ENCODE measurements at places on chromosomes 12 and 14.

GRCh38 chr12:88546226-88546625, 34.0 kb downstream of the KITLG start:
- DNase-seq = no peak

DNA sequence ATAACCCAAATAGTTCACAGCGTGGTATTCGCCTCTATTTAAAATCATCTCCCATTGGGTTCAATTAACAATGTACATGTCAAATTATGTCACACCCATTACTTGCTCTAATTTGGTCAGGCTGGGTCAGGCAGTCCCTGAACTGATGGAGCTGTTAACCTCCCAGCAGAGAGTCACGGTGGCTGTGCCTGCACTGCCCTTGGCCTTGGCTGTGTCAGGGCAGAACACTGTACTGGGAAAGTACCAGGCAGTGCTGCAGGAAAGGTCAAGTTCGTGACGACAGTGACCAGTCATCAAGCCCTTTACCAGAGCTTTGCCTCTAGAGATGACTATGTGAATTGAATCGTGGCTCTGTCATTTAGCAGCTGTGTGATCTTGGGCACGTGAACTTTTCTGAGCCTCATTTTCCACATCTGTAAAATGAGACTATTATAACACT, 100.0 kb downstream of the ARF6 start:
- no peak for DNase-seq

DNA sequence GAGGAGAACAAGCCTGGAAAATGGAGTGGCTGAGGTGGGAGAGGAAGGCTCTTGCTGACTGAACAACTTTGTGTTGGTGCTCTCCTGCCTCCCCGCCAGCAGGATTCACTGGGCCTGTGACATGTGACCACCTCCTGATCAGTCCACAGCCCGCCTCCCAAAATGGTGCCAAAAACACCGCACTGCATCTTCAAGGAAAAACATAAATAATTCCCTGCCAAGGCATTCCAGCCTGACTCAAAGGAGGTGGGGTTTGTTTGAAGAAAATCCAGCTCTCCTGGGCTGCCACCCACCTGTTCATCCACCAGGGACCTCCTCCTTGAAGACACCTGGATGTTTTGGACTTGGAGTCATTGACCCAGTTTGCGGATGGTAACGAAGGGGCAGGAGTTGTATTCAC, 83.8 kb upstream of the PIWIL1 start:
- DNase-seq = no peak

- no peak for DNase-seq
Observed at GRCh38 chr12:83244001-83244400, 557.3 kb downstream of the TMTC2 start.

DNA sequence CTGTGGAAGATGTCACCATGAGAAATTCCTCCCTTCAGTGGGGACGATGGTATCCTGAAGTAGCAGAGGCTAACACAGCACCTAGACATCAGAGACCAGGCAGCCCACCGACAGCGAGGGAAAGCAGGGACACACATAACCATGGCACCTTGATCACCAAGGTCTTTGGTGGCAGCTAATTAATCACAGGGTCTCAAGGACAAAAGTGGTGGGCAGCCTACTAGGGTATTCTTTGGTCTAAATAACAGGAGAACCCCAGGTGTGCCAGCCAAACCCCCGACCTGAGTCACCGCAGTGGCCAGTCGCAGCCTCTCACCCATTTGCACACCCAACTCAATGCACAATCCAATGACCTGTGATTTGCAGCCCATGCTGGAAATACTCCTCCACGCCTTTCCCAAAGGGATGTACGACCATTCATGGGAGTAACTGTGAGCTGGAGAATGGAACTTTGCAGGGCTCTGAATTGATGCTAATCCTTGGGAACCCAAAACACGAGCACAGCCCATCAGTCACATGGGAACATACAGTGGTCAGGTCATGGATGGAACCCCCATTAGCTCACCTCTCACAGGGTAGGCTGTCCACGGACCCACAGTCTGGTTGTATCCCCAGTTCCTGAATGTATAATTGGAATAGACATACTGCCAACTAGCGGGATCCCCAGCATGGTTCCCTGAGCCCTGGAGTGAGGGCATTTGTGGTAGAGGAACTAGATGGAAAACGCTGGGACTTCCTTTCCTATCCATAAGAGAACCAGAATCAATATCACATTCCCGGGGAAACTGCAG, 58.7 kb upstream of the C14orf180 start:
- no peak for DNase-seq

DNA sequence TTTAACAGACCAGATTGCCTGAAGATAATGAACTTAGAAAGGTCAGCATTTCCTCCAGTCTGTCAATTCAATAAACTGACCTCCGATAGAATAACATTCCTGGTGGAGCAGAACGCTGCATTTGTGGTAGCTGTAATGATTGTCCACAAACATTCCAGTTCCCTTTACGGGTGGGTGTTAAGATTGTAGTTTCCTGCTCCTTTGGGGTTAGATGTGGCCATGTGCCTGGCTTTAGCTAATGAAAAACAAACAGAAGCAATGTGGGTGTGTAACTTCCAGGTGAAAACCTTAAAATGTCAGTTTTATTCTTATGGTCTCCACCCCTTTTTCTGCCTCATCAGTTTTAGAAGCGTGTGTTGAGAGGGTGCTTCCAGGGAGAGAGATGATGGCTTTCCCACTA, 217.3 kb upstream of the CRY1 start:
- DNase-seq = no peak

- DNase-seq = no peak
Observed at GRCh38 chr14:51331486-51332367, 91.7 kb downstream of the TMX1 start.

DNA sequence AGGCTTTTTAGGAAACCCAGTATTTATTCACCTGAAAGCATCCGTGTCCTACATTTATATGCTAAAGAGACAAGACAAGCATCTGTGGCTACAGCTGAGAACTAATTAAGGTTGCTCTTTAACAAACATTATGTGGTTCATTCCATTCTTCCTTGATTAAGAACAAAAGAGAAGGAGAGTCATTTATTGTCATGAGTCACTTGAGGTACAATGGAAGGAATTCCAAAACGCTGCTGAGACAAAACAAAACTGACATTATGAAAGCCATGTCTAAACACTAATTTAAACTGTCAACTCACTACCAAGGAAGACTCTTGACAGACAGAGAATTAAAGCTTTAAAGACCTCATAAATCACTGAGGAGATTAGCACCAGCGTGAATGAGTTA, 214.4 kb downstream of the BMP4 start:
- DNase-seq = no peak

GRCh38 chr12:32502693-32503502, 103.5 kb downstream of the FGD4 start:
- no peak for DNase-seq

DNA sequence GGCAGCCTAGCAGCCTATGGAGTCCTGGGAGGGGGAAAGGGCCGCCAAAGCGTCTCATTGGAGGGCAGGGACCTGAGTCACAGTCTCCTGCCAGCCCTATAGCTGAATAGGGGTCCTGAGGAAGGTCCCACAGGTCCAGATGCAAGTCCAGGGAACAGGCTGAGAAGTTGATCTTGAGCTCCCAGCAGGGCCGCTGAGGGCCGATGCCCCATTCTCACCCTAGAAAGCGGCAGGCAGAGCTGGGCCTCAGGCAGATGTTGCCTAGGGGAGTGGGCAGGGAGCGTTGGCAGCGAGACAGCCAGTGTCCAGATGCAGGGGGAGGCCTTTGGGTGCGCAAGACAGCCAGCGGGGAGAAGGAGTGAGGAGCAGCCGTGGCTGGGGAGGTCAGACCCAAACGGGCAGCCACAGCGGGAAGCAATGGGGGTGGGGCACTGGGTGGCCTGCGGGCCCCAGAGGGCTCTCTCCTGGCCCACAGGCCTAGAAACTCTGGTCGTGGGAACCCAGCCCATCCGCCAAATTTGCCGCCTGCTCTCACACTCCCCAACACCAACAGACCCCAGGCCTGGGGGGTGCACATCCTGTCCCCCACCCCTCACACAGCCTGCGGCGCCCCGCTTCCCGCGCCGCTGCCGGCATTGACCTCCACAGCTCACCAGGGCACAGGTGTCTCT, 1.1 kb downstream of the HDAC7 start:
- no peak for DNase-seq

- no peak for DNase-seq
Observed at GRCh38 chr12:68352067-68352466, 19.9 kb upstream of the MDM1 start.

- no peak for DNase-seq
Observed at GRCh38 chr12:20050221-20050620, 318.1 kb upstream of the PDE3A start.

DNA sequence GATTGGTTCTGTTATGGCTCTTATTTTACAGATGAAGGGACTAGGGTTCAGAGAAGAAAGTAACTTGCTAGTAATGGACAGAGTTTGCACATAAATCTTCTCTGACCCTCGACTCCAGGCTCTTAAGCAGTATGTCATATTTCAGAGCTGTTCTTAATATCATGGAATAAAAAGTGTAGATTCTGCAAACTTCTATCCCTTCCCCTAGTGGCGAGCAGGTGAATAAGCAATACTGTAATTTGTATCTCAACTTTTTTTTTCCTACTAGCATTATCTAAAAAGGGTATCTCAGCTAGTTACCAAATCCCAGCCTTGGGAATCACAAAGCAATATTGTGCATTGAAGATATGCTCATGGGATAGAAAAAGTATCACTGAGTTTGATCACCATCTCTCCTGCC, 83.2 kb downstream of the ANO4 start:
- DNase-seq = no peak

DNA sequence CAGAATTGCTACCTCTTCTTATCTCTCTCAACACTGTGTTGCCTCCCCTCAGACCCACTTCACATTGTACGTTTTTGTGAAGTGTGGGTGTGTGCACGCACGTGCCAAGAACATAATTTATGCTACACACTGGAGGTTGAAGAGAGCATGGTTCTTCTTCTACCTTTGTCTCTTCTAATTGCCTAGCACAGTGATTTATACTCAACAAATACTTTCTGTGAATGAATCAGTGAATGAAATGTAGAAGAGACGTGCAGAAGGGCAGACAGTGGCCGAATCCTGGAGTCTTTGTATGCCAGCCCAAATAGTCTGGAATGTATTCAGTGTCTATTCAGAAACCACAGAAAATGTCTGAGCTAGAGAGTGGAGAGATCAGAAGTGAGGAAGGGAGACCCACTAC, 4.6 kb upstream of the SAMD4A start:
- no peak for DNase-seq

DNA sequence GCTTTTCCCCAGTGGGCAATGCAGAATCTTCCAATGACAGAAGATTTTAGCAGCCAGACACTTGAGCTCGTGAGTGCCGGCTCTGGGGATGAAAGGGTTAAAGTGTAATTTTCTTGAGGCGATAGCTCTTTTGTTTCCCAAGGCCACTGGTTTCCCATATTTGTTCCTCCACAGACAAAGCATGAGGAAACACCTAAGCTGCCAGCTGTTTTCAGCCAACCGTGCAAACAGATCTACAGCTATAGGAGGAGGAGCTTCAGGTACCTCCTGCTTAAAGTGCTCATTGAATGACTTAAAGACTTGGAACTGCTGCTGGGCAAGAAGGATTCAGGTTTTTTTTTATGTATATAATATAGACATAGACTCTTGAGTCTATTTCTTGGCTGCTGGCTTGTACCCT, 1311.5 kb downstream of the TMEM121 start:
- no peak for DNase-seq

GRCh38 chr14:76261371-76261811, 109.7 kb downstream of the GPATCH2L start:
- no peak for DNase-seq

DNA sequence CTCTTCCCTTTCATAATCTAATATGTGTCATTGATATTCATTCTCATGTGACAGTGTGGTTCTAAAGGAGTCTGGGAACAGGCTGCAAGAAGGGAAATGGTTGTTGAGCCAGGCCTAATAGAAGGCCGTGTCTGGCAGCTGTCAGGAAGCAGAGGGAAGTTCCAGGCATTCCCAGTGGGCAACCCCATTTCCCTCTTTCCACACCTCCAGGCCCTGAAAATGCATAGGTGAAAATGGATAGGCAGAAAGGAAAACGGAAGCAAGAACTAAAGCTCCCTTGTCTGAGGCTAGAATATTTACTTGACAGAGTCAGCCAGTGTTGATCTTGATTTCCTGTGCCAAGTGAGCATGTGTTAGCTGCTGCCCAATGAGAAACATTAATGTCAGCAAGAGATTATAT, 97.7 kb downstream of the PPM1A start:
- no peak for DNase-seq

- no peak for DNase-seq
Observed at GRCh38 chr12:38850461-38850860, 54.9 kb downstream of the CPNE8 start.

- no peak for DNase-seq
Observed at GRCh38 chr12:31322801-31323207, 3.1 kb downstream of the SINHCAF start.

DNA sequence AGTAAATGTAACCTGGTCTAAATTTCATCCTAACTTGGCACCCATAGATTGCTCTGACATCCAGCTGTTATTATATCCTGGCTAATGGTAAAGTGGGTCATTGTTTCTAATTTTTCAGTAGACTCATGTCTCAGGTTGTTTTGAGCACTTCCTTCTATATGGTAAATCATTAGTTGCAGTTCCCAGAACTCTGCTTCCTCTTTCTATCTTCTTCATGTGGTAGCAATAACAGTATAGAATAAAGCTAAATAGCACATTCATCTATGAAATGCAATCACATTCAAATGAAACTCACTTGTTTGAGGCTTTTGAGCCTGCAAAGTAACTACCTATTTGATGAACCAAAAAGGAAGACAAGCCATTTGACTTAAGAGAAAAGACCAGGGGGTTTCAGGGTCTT, 65.1 kb upstream of the GZMB start:
- DNase-seq = no peak

GRCh38 chr14:85124631-85125290, 405.2 kb upstream of the FLRT2 start:
- no peak for DNase-seq

DNA sequence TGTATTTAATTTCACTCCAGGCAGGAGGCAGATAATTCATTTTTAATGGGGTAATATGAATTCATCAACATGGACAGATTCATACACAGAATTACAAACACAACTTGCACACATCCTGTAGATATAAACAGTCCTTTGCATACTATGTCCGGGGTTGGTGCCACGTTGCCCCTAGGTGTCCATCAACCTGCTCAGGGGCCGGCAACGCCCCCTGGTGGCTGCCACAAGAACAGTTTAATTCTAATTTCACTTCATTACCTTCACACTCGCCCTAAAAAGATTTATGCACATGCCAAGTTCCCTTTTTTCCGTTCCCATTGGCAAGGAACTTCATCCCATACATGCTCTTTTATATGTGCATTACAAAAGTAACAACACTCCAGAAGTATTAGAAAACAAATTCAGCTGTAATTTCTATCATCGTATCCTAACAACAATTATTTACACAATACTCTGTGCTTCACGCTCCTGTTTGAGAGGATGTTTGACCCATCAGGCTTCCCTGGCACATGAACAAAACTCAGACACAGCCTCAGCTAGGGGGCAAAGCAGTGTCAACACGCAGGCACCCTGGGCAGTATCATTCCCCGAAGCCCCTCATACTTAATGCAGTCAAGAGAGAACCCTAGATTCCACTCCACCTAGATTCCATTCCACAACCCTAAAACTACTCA, 15.5 kb downstream of the MANSC1 start:
- no peak for DNase-seq
